ENCODE measurements at places on chromosomes 7 and 10.

GRCh38 chr7:22672846-22673680 is 53.9 kb upstream of the IL6 start:
- DNase-seq = peak; percentile 73

DNA sequence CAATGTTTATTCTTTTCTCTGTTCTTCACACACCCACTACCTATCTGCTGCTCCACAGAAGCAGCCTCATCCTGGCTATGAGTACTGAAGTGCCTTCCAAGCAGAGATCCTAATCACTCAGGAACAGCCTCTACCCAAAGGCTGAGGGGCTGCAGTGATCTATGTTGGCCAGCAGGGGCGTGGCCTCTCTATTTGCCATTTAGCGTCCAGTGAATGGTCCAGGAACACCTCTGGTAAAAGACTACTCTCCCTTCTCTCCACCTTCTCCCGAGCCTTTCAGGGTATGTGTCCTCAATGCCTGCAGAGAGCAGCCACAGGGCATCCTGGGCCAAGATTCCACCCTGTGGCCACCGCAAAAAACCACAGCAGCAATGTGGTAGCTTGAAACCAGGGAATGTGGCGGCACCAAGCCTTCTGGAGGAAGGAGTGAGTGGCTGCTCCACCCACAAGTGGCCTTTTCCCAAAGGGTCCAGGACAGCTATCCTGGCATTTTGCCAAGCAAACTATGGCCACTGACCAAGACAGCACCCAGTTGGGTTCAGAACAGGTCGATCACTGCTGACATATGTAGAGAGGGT is 70.9 kb downstream of the SYPL1 start:
- DNase-seq = peak; percentile 48

DNA sequence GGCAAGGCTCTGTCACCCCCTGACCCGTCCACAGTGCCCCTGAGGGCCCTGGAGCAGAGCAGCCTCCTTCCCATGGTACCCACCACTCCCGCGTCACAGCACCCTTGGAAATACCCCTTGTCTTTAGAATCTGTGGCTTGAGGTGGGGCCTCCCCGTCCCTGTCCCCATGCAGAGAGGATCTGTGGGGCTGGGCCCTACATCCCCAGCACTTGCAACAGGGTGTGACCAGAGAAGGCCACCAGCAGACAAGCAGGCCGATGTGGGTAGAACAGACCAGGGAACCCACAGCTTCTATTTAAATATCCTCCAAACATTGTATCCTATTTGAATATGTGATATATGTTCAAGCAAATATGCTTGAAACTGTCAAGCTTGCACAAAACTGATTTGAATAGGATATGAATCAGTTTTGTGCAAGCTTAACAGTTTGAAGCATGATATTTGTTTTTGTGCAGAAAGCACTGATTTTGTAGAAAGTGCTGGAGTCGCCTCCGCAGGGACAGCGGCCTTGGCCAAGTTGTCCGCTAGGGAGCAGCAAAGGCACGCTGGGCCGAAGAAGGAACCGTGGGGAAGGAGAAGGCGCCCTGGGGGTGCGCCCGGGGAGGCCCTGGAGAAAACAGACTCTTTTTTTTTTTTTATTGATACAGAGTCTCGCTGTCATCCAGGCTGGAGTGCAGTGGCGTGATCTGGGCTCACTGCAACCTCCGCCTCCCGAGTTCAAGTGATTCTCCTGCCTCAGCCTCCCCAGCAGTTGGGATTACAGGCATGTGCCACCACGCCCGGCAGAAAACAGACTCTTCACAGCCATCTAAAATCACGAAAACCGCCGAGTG is 2.2 kb downstream of the CFAP46 start:
- DNase-seq = peak; percentile 65

- no peak for DNase-seq
Observed at GRCh38 chr10:54108961-54109360, 692.1 kb downstream of the PCDH15 start.

DNA sequence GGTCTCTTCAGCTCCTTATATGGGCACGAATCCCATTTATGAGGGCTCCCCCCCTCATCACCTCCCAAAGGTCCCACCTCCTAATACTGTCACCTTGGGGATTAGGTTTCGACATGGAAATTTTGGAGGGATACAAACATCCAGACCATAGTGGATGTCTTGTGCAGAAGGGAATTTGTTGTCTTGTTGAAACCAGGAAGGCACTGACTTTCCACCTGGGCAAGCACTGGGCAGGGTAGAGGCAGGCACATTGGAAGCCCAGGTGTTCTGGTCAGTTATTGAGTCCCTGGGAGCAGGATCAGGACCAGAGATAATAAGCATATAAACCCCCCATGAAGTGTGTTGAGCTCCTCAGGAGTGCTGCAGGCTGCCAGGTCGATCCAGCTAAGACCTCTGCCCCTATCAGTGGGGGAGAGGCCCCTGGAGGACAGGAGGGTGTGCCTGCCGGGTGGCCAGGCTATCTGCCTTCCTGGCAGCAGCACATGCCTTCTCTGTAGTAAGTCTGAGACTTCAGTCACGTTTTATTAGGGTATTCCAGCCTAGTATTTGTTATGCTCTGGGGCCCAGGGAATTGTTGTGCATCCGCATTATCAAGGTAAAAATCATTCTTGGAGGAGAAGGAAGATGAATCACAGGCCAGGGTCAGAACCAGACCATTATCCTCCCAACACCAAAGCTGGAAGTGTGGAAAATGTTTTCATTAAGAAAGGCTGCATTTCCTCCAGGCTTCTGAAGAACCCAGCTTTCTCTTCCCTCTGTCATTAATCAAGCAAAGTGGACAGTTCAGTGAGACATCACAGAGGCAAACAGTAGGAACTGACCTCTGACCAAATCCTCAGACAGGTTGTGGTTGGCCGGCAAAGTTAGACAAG is 503.1 kb downstream of the GRID1 start:
- DNase-seq = no peak

- no peak for DNase-seq
Observed at GRCh38 chr7:128884561-128885369, 22.1 kb downstream of the ATP6V1F start.

DNA sequence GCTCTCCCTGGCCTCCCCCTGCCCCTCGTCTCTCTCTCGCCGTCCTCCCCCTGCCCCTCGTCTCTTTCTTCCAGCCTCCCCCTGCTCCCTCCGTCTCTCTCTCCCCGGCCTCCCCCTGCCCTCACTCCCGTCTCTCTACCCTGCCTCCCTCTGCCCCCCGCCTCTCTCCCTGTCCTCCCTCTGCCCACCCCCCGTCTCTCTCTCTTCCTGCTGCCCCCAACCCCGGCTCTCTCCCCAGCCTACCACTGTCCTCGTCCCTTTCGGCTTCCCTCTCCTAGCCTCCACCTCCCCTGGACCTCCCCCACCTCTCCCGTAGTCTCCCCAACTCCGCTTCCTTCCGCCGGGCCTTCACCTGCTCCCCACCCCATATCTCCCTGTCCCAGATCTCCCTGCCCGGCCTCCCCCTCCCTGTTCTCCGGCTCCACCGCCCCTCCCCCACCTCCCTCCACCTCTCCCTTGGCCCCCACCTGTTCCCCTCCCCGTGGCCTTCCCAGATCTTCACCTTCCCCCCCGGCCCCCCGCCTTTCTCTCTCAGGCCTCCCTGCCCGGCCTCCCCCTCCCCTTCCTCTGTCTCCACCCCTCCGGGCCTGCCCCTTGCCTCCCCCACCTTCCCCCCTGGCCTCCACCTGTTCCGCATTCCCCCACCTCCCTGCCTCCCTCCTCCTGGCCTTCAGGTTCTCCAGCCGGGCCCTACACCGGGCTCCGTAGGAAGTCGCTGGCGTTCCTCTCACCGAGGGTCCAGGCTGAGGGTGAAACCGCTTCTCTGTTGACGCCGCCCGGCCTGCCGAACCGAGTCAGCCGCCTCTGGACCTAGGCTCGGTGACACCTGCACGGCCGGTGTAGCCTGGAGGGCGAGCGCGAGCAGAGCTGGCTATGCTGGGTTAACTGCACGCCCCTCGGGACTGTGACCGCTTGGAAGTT is 1.2 kb downstream of the GET4 start:
- no peak for DNase-seq

DNA sequence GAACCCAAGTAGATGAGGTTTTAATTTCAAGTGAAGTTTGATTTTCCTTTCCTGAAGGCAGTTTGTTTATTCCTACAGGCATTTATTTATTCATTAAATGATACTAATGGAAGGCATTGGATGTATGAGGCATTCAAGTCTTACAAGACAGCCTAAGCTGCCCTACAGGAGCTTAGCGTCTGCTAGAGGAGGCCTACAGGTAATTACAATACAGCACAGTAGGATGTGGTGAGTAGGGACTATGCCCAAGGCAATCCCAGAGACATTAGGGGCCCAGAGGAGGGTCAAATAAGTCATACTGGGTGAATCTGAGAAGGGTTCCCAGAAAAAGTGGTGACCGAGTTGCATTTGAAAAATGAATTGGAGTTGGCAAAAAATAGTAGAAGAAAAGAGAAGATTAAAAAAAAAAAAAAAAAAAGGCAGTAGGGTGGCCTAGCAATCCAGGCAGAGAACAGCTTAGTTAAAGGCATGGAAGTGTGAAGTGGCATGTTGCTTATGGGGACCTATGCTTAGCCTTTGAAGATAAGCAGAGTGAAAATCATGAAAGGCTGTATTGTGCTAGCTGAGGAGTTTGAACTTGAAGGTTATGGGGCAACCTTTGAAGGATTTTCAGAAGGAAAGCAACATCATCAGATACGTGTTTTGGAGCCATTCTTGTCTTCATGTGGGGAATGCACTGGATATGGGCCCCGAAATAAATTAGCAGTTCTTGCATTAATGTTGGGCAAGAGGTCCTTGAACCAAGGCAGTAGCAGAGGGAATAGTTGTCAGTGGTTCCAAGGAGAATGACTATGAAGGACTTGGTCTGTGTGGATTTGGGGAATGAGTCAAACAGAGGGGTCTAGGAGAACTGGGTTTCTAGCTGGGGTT is 65.5 kb downstream of the SNX10 start:
- no peak for DNase-seq

DNA sequence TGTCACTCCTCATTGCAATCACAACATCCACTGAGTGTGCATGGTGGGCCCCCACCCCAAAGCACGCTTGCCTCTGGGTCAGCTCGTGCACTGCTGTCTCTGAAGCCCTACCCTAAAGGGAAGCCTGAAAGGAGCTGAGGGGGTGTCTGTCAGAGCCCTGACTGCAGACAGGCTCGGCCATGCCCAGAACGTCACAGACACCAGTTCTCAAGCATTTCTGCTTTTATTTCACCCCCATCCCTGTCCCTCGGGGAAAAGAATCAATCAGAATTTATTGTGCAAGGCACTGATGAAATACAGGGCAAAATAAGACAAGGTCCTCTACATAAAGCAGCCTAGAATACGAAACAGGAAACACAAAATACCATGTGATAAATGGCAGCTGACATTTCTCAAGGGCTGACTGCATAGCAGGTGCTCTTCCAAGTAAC is 231.8 kb downstream of the WDR37 start:
- no peak for DNase-seq

DNA sequence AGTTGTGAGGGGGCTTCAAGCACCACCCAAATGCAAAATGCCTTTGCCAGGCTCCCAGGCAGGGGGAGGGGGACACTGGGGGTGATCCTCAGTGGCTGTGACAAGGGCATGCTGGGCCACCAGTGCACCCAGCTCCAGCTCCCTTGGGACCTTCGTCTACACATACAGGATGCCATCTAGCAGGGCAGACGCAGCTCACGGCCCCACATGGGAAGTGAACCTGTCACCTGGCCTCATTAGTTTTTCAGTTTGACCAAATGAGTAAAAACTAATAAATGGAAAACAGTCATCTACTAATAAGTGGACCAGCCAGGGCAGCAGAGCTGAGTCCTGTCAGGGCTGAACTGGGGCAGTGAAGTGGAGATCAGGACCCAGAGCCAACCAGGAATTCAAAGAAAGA is 50.2 kb downstream of the TLL2 start:
- DNase-seq = no peak

GRCh38 chr7:27586825-27587224 is 75.9 kb downstream of the HIBADH start:
- no peak for DNase-seq

- DNase-seq = no peak
Observed at GRCh38 chr10:109972372-109973001, 35.3 kb upstream of the ADD3 start.

DNA sequence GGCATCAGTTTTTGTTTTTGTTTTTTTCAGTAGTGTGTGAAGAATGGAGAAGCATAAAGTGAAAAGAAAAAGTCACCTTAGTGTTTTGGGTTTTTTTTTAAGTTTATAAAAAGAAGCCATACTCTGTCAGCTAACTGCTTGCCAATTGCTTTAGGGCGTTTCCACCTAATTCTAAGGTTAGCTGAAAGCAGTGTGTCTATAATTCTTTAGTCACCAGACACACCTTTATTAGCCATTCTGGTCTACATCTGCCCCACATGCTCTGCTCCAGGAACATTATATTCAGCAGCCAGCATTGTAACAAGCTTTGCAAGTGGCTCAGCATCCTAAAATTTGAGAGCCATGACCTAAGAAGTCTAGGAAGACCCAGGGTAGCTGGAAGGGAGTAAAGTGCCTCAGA is 14.1 kb upstream of the SLC16A12 start:
- no peak for DNase-seq

DNA sequence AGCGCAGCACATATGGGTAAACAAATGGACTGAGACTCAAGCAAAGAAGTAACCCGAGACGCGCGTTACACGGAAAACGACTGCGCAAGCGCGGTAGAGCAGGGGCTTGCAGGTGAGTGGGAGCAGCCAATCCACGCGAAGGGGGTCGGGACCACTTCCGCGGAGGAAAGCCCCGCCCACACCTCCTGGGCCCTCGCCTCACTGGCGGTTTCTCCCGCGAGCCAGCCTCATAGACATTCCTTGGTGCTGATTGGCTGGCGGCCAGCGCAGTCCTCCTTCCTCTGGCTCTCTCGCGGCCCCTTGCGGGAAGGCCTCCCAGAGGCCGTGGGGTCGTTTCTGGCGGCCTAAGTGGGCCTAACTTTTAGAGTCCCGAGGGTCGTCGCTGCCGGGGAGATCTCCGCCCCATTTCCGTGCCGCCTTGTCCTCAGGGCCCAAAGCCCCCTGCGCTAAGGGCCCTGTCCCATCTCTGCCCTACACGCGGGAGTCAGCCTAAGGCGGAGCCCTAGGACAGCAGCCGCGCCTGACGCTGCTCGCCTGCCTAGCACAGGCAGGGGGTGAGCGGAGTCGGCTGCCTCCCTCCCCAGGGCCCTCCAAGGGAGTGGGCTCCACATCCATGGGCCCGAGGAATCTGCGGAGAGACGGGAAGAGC is 9.1 kb upstream of the FXYD4 start:
- peak; percentile 99 for DNase-seq

DNA sequence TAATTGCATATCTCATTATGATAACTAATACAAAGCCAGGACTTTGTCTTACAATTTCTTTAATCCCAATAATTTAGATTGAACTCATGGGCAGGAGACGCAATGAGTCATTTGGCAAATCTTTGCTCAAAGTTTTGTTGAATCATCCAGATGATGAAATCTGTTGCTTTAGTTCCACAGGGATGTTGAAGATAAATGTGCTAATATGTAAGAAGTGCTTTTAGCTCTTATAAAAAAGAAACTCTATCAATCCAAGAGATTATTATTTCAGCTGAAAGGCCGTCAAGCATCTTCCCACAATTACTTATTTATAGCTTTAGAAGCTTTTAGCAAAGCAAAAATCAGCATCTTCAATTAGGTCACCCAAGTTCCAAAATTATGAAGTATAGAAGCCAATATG is 36.8 kb upstream of the ANK3 start:
- no peak for DNase-seq
